Activated naive CD4-positive, alpha-beta T cell (primary cell): ENCODE measurements at places on chromosomes 7 and 10.

- DNase-seq, result no peak
Measured at GRCh38 chr10:61987537-61987936, 86.0 kb downstream of the ARID5B start.

DNA sequence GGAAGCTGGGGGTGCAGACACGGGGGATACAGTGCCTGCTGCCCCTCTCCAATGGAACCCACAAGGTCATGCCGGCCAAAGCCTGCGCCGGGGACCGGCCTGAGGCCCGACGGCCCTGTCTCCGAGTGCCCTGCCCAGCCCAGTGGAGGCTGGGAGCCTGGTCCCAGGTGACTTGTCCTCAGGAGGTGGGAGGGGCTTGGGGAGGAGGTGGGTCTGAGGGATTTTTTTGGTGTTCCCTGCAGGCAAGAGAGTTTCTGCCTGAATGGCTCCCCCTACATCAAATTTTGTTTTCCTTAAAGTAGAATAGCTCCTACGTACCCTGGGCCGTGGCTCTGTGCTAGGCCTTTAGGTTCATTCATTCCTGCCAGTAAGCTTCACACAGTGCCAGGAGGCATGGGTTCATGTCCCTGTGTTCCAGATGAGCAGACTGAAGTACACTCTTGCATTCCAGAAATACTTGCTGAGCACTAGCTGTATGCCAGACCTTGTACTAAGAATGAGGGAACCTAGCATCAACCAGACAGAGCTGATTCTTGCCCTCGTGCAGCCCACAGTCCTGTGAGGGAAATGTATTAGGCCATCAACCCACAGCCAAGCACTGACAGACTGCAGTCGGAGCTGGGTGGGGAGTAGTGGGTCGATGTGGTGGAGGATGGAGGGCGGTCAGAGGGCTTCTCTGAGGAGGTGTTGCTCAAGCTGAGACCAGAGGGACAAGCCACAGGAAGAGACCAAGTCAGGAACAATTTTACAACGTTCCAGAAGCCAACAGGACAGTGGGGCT is 31.1 kb downstream of the TBATA start:
- no peak for DNase-seq

GRCh38 chr10:92719991-92720830 is 30.5 kb downstream of the HHEX start:
- no peak for DNase-seq

GRCh38 chr7:151886783-151887182 is 9.9 kb upstream of the PRKAG2 start:
- no peak for DNase-seq

GRCh38 chr10:11882646-11883375 is 59.7 kb downstream of the PROSER2 start:
- DNase-seq, result no peak

- DNase-seq, result no peak
Measured at GRCh38 chr10:50565301-50566083, 58.3 kb downstream of the SGMS1 start.

GRCh38 chr7:122225874-122226273 is 78.7 kb downstream of the FEZF1 start:
- DNase-seq, result no peak

- no peak for DNase-seq
Measured at GRCh38 chr10:14124941-14125340, 205.8 kb downstream of the FRMD4A start.

DNA sequence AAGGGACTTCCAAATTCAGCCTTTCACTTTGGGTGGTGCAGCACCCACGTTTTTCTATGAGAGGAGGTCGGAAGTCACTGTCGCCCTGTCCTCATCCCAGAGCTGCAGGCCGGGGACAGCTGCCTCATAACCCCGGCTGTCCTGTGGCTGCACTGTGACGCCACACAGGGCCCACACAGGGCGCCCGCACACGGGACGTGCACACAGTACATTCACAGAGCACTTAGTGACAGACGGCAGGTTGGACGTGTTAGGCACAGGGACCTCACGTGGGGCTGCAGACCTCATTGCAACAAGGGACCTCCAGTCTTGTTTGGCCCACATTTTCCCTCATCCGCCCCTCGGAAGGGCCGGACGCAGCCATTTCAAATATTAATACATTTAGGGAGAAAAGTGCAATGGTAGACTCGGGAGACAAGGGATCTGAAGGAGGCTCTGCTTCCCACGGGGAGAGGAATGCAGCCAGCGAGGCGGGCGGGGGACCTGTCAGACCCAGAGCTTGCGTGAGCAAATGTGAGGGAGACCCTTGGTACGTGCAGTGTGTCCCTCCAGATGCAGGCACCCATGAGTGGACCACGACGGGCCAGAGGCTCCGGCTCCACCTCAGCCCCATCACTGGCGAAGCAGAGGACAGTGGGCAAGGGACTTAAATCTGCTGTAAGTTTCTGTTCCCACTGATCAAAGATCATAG is 86.7 kb downstream of the VOPP1 start:
- DNase-seq, result no peak

DNA sequence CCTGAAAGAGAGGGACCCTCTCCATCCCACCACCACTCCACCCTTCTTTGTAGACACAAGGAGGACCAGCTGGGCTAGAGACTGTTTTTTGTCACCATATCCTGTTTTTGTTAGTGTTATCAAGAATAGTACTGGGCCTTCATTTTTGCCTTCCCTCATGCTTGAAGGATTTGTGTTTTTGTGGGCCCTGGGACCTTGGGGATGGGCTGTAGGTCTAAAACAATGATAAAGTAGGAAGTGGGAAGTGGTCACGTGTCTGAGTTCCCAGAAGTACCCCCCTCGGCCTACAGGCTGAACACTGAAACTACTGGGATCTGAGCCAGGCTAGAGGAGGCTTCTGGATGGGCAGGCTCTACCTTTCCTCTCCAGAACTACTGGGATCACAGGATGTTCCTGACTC is 8.9 kb downstream of the AGFG2 start:
- no peak for DNase-seq

DNA sequence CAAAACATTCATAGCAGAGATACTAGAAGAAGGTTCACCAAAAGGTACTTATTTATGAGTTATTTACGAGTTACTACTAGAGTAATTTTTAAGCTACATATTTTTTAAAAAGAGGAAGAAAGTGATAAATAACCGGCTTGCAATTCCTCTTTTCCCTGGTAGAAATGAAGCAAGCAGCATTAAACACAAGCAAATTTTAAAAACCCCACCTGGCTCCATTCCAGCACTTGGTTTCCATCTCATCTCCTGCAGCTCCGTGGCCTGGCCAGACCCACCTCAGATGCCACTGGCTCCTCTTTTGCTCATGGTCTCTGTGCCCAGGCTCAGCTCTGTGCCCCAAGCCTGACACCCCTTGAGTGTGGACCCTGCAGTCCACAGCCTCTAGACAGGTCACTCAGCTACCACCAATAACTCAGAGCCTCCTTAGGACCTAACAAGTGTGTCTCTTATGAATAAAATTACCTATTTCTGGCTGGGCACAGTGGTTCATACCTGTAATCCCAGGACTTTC is 479.5 kb downstream of the TNS3 start:
- no peak for DNase-seq

DNA sequence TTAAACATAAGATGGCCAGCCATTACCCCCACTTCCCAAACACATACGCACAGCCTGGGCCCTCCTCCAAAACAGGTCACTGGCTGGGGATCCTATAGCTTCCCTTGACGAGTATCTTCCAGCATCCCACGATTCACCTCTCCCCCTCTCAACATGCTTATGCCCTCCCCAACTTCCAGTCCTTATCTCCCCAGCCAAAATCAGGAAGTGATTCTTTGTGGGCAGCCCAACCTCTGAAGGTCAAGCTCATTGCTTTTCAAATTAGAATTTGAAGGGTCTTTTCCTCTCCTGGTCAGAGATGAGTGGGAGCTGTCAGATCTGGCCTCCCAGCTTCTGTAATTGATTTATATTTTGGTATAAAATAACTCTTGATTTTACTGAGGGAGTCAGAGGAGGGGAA is 133.6 kb downstream of the ATXN7L1 start:
- DNase-seq, result no peak
